ENCODE measurements at places on chromosomes 16 and 17. TPM values are rescaled to one million over a fixed set of nuclear protein-coding genes. Genes with fewer than 3 reads are reported as not detected.

Gene KIF19
- 1.8 TPM for total RNA-seq

- DNase-seq, result no peak
These were observed 311.3 kb downstream of the GRIN2A start for GRCh38 chr16:9870962-9871361.

DNA sequence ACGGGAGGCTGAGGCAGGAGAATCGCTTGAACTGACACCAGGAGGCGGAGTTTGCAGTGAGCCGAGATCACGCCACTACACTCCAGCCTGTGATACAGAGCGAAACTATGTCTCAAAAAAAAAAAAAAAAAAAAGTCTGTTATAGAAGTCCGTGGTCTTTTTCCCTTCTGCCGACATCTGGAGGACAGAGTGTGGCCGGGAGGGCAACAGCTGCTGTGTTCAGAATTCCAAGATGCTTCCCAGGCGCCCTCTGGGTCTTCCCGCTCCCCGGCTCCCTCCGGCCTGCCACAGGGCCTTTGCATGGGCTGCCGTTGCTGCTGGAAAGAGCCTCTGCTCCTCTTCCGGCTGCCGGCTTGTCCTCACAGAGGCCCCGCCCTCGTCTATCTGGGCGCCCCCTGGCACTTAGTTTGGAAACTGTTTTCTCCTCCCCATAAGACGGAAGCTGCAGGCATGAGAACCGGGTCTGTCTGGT is 2.4 kb upstream of the CACNA1H start:
- DNase-seq, result no peak

DNA sequence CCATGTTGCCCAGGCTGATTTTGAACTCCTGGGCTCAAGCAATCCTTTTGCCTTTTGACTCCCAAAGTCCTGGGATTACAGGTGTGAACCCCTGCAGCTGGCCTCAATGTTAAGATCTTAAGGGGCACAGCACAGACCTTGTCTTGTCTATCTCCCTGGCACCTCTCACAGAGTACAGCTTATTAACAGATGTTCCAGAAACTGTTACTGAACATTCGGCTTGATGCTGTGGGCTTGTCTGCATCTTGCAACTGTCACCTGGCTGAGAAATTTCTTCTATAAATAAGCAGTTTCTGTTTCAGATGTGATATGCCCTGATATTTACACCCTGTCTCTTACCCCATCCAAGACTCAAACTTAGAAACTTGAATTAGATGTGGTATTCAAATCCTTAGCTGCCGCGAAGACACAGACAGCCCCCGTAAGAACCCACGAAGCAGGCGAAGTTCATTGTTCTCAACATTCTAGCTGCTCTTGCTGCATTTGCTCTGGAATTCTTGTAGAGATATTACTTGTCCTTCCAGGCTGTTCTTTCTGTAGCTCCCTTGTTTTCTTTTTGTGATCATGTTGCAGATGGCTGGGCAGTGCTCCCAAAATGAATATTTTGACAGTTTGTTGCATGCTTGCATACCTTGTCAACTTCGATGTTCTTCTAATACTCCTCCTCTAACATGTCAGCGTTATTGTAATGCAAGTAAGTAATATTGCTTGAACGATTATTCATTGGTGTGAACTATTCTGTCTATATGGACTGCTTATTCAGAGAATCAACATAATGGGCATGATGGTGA is at the start of gene TNFRSF17:
Gene TNFRSF17, plus strand, starts transcription at position 450 of the 791 bp plus-strand sequence. Its CDS starts 115 bp downstream, at position 565.
- no peak for DNase-seq

DNA sequence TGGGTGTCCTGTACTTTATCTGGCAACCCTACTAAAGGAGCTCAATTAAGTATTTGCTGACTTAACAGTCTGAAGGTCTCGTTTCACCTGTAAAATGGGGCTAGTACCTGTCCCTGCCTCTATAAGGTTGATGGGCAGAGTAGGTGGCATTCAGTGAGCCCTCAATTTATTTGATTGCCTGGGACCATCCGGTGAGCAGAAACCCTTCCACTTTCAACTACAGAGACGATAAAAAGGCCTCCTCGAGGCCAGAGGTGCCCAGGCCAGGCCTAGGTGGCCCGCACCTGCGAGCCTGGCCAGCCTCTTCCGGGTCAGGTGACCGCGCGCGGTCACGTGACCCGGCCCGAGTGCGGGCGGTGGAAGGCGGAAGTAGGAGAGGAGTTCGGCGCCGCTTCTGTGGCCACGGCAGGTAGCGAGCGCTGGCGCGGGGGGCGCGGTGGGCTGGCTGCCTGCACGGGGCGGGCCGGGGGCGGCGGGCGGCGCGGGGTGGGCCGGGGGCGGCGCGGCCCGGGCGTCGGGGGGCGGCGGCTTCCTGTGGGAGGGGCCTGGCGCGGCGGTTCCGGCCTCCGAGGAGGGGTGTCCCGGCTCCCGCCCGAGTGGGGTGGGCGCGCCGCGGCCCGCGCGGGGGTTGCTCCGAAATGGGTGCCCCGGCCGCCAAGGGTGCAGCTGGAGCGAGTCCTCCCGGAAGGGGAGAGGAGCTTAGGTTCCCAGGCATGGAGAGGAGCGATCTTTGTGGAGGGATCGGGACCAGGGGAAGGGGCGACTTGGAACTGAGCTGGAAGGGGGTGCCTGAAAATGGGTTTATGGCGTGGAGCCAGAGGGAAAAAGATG is at the start of gene WWP2:
Gene WWP2, plus strand, starts transcription at position 350 of the 831 bp plus-strand sequence. CDS start 24,679 bp downstream, outside the sequence.
- DNase-seq, result peak; percentile 79

GRCh38 chr17:61227866-61228265 is 171.8 kb upstream of the TBX2 start:
- no peak for DNase-seq

Gene KRTAP4-4
- not detected for total RNA-seq

Gene PYY
- total RNA-seq, result not detected

DNA sequence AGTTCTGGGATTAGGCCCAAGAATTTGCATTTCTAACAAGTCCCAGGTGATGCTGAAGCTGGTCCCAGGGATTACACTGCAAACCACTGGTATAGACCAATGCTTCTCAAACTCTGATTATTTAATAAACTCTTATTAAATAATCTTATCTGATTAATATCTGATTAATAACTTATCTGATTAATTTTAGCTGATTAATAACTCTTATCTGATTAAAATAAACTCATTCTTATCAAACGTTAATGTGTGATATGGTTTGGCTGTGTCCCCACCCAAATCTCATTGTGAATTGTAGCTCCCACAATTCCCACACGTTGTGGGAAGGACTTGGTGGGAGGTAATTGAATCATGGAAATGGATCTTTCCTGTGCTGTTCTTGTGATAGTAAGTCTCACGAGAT is 78.6 kb upstream of the TANC2 start:
- DNase-seq, result no peak

DNA sequence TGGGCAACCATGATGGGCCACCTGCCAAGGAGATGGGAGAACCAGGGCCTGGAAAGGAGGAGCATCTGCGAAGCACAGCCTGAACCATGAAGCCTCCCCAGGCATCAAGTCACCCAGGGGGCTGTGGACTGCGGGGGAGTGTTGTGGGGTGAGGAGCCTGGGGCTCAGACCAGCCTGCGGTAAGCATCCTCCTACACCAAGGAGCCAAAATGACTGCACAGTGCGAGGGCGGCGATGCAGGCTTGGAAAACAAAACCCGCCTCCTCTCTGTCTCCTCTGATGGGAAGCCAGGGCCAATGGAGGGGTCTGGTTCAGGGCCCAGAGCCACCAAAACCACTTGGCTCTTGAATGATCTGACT is 18.1 kb upstream of the MAF start:
- DNase-seq, result no peak

Gene POLDIP2
- total RNA-seq, result 74.6 TPM

GRCh38 chr17:52149626-52150025 is 8.9 kb downstream of the CA10 start:
- no peak for DNase-seq

- no peak for DNase-seq
These were observed 226.7 kb upstream of the HSBP1 start for GRCh38 chr16:83581082-83581481.

DNA sequence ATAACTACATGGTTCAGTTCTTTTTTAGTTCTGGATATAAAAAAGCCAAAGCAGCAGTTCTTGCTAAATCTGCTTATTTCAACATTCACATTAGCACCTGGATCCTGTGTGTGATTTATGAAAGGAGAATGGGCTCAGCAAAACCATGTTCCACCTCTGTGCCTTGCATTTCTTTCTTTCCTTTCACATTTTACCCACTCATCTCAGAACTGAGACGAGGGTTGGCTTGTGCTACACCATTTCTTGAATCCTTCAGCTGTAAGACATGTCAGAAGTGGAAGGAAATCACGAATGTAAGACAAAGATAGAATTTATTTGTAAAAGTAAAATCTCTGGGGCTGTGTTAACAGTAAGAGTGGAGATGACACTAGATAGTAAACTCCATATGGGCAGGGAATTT is 1.2 kb upstream of the UTP6 start:
- DNase-seq, result no peak

- DNase-seq, result no peak
These were observed 12.5 kb downstream of the RBFOX1 start for GRCh38 chr16:7344830-7345780.

- no peak for DNase-seq
These were observed 64.0 kb downstream of the SOX9 start for GRCh38 chr17:72184805-72185204.

Gene HIGD1B
- 3.2 TPM for total RNA-seq

GRCh38 chr17:80637048-80637781 is 92.6 kb downstream of the RPTOR start:
- DNase-seq, result no peak

Gene CCL4
- 6.1 TPM for total RNA-seq

DNA sequence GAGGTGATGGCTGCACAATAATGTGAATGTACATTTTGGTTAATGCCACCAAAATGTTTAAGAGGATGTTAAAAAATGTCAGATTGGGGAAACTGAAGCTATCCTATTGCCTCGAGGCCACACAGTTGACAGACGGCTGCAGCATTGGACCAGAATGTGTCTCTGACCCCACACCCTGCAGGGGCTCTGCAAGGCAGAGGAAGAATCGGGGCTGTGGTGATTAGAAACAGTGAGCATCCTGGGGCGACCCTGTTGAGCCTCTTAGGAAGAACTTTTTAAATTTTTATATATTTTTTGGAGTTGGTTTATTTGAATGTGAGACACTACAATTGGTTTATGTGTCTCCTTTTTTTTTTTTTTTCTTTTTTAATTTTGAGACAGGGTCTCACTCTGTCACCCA is 15.0 kb upstream of the ADORA2B start:
- no peak for DNase-seq

DNA sequence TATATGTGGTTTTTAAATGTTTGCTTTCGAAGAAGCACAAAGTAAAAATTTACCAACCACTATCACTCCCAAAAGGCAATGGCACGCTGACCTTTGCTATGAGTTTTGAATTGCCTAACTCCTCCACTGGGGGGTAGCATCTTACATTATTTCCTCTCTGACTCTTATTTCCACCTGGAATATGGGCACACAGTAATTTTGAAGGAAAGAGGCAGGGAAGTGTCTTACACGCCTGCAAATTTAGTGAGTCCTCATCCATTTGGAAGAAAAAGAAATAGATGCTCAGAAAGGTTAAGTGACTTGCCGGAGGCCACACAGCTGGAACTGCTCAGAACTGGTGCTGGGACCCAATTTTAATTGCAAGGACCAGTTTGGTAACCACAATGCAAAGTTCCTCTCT is 29.9 kb upstream of the IRX6 start:
- DNase-seq, result no peak

DNA sequence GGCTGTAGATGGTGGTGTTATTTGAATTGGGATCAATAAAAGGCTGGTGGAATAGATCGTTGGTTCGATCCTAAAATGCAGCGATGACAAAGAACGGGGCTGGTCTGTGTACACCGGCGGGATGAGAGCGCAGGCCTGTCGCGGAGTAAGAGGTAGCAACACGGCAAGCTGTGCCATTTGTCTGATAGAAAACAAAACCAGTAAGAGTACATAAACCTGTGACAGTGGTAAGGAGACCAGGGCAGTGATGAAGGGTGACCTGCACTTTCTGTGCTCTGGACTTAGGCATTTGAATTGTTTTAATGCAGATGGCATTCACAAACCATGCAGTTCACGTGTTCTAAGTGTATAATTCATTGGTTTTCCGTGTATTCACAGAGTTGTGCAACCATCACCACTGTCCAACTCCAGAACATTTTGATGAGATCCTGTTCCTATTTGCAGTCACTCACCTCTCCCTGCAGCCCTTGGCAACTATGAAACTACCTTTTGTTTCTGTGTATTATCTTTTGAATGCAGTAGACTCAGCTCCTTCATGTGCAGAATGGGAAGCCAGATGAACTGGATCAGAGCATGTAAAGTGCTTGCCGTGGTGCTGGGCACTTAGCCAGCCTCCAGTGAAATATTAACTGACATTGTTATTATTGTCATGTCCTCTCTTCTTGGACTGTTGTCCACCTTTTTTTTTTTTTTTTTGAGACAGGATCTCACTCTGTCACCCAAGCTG is 286.1 kb downstream of the SNX29 start:
- DNase-seq, result no peak

- DNase-seq, result no peak
These were observed 19.2 kb downstream of the ARHGAP27 start for GRCh38 chr17:45413498-45413923.

Gene NPIPA7
- total RNA-seq, result 15.3 TPM

- no peak for DNase-seq
These were observed 29.0 kb upstream of the RNPS1 start for GRCh38 chr16:2296661-2297505.

- no peak for DNase-seq
These were observed 9.7 kb downstream of the TVP23A start for GRCh38 chr16:10808850-10809249.

Gene PIRT
- total RNA-seq, result not detected

GRCh38 chr17:6752068-6752909 is 3.6 kb upstream of the XAF1 start:
- DNase-seq, result peak; percentile 48

DNA sequence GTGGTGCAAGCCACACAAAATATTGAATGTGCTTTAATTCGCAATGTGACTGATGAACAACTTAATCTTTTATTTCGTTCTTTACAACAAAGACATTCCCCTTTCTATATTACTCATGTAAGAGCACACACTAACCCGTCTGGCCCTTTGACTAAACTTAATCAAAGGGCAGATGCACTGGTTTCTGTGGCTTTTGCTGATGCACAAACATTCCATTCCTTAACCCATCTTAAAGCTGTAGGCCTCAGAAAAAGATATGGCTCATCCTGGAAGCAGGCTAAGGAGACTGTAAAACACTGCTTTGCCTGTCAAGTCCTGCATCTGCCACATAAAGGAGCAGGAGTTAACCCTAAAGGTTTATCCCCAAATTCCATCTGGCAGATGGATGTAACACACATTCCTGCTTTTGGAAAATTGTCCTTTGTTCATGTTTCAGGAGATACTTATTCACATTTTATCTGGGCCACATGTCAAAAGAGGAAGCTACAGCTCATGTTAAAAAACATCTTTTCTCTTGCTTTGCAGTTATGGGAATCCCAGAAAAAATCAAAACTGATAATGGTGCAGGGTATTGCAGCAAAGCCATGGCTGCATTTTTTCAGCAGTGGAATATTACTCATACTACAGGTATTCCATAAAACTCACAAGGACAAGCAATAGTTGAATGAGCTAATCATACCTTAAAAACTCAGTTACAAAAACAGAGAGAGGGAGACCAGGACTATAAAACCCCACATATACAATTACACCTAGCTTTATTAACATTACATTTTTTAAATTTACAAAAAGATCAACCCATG is 137.2 kb downstream of the AHSP start:
- no peak for DNase-seq

GRCh38 chr17:1467898-1468492 is 12.0 kb upstream of the CRK start:
- DNase-seq, result no peak

Gene WNT3
- 1.0 TPM for total RNA-seq

GRCh38 chr16:12017558-12017957 is 41.0 kb downstream of the SNX29 start:
- DNase-seq, result no peak
